ENCODE measurements at places on chromosomes 4 and X.
A peak's percentile ranks its signal among the peaks of the same experiment; 100 is the strongest.

- no peak for DNase-seq
These were observed 64.1 kb upstream of the UBQLN2 start for GRCh38 chrX:56499372-56499771.

- peak; percentile 39 for DNase-seq
These were observed 100.3 kb upstream of the DDIT4L start for GRCh38 chr4:100290585-100290984.

DNA sequence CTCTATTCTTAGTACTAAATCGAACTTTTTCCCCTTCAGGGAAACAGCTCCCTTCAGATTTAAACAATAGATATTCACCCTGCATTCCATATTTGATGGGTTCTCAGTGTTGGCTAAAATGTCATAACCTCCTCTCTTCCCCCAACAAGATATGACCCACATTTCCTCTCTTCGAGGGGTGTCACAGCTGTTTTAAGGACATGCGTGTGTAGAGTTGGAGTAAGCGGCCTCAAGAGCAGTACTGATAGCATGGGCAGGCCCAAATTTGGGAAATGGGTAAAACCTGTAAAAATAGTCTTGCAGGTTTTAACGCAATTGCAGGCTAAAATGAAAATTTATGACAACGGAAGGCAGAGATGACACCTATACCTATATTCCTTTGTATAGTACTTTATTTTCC lies 28.7 kb downstream of the SAT1 start:
- no peak for DNase-seq

GRCh38 chr4:56229947-56230346 lies 157.3 kb downstream of the AASDH start:
- DNase-seq = no peak

DNA sequence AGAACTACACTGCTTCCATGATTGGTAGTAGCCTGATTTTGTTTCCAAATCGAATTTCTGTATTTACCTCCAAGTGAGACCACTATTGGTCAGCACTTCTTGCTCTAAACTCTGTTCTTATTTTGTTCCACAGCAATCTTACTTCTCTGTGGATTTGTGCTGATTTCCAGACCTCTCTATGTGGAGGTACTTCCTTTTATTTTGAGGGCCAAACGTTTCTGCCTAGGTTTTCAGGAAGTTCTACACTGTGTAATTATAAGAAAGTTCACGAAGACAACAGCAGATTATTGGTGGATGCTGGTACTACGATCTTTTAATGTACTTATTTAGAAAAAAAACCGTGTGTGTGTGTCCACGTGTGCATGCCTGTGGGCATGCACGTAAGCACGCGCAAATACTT lies 46.7 kb downstream of the DTHD1 start:
- DNase-seq = no peak

- no peak for DNase-seq
These were observed 7.7 kb downstream of the S100P start for GRCh38 chr4:6701371-6701770.

GRCh38 chrX:76184891-76185290 lies 12.0 kb downstream of the PBDC1 start:
- DNase-seq = no peak

DNA sequence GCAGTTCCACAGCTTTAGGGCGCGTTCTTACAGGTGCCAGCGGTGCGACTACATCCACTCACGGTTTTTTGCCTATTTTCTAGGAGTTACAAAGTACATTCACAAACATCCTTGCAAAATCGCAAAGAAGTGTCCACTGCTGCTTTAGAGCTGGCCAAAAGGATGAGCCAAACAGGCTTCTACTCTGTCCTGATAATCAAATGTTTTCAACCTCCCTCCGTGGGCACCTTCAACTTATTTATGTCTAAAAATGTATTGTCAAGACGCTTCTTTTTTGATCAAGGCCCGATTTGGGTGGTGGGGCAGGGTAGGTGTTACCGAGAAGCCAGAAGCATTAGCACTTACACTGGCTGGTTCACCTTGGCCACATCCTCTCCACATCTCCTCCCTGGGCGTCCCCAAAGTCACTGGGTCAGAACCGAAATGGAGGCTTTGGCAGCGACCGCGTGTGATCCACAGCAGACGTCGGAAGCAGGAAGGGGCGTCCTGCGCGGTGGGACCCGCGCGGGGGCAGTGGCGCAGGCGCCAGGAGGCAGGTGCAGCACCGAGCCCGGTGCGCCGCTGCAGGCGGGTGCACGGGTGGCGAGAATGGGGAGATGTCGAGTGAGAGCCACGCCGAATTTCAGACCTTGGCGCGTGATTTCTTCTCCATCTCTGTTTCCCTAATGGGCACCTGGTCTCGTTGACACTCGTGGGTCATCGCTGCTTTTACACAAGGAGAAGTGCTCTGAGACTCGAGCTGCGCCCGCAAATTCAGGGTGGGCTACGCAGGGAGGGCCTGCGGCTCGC lies 16.9 kb downstream of the NKX3-2 start:
- no peak for DNase-seq

All from fibroblast of skin of back (primary cell).